DND-41 (cell line): ENCODE measurements at places on chromosomes 1 and 21.

DNA sequence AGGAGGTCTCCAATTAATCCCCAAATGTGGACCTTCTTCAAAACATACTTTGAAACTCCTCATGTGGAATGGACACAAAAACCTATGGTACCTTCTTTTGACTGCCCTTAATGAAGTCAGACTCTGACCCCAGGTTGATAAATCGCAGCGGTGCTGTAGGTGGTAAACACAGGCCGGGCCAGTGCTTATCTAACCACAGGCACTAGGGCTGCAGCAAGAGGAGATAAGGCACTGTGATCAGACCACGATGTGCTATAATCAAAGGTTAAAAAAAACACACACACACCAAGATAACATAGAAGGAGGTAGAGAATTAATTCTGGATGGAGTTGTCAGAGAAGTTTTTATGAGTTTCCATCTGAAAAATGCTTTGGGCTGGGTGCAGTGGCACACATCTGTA, 52.3 kb upstream of the SIPA1L2 start:
- H3K27ac ChIP-seq = no peak overlapping the region
- H3K27me3 ChIP-seq = no peaks in the 10 kb centered on the region
- no peak for DNase-seq
- no peak overlapping the region for H3K4me3 ChIP-seq
- H3K4me1 ChIP-seq = no peaks in the 10 kb centered on the region

DNA sequence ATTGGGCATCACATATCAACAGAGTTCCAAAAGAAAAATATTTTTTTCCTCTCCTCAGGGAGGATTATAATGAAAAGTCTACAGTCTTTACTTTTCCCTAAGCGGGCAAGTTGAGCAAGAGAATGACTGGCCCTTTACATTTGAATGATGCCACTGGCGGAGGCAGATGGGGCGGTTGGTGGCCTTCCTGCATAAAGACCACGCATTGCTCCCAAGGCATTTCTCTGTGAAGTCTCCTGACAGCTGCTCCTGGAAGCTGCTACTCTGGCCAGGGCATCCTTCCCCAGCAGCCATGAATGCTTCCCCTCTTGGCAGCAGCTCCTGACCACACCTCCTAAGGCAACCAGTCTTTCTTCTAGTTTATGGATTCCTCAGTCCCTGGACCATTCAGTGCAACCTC, 161.1 kb upstream of the RRP15 start:
- H3K4me3 ChIP-seq = no peak overlapping the region
- no peaks in the 10 kb centered on the region for H3K4me1 ChIP-seq

- H3K36me3 ChIP-seq = no peaks in the 10 kb centered on the region
- H3K27ac ChIP-seq = no peak overlapping the region
- DNase-seq = no peak
- H3K27me3 ChIP-seq = no peaks in the 10 kb centered on the region
Measured at GRCh38 chr1:84365225-84366221, 32.8 kb upstream of the DNASE2B start.

GRCh38 chr21:46550116-46550941, 54.6 kb downstream of the S100B start:
- peaks cover 84% of the 10 kb centered on the region for H3K36me3 ChIP-seq
- no peak overlapping the region for H3K4me3 ChIP-seq
- no peaks in the 10 kb centered on the region for H3K27me3 ChIP-seq
- DNase-seq = no peak
- no peak overlapping the region for H3K27ac ChIP-seq
- H3K4me1 ChIP-seq = no peaks in the 10 kb centered on the region

DNA sequence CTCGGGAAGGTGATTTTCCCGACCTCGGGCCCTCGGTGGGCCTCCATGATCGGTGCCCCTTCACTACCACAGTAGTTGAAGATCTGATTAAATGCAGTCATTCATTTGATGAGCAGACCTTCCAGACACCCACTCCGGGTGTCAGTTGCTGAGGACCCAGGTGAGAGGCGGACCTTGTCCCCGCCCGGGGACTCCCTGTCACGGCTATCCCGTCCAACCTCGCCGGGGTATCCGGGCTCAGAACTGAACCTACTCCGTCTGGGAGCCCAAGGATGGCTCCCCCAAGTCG, 22.6 kb downstream of the RNU1-3 start:
- peak overlapping the region; percentile 72 for H3K27ac ChIP-seq
- H3K4me1 ChIP-seq = peaks cover 33% of the 10 kb centered on the region
- H3K4me3 ChIP-seq = peak overlapping the region; percentile 69
- H3K27me3 ChIP-seq = no peaks in the 10 kb centered on the region
- peaks cover 12% of the 10 kb centered on the region for H3K36me3 ChIP-seq

- no peaks in the 10 kb centered on the region for H3K4me1 ChIP-seq
- no peak within 1 kb of the TSS for H3K27ac ChIP-seq
- H3K27me3 ChIP-seq = peaks cover 10% of the 10 kb centered on the region
- no peak for DNase-seq
Measured at GRCh38 chr1:162632217-162632666, at the start of gene DDR2. TSS of gene DDR2 (plus strand) at chr1:162632464. CDS start at chr1:162719064, 86,600 bp downstream.

GRCh38 chr21:31141389-31142000, 103.2 kb upstream of the KRTAP19-8 start:
- no peak overlapping the region for H3K4me3 ChIP-seq
- H3K4me1 ChIP-seq = no peaks in the 10 kb centered on the region
- no peak overlapping the region for H3K27ac ChIP-seq
- DNase-seq = no peak
- H3K27me3 ChIP-seq = no peaks in the 10 kb centered on the region

DNA sequence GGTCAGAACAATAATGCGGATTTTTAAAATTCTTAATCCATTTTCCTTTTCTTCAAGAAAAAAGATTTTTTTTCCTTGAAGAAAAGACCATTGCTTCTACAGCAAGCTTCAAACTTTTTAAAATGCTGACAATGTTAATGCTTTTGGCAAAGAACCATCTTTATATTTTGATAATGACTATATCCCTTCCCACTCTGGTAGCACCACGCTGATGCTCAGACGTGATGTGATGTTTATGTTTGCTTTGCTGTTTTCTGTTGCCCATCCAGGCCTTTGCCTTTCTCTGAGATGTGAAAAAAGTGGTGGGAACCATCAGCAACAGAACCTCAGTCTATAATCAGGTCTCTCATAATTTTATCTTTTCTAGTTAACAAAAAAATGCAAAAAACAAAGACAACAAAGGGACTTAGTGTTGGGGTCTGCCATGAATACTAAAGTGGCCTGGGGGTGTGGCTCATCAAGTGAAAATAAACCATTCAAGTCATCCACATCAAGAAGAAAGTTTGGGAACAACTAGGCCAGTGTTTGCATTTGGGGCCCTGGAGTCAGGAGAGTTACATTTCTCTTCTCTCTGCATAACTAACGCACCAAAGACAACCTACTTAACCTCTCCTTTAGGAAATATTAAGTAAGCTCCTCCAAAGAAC, 244.6 kb upstream of the DMRTA2 start:
- H3K27ac ChIP-seq = no peak overlapping the region
- peaks cover 2% of the 10 kb centered on the region; the same call in 1 of the 2 replicates for H3K36me3 ChIP-seq
- no peaks in the 10 kb centered on the region for H3K4me1 ChIP-seq
- no peaks in the 10 kb centered on the region for H3K27me3 ChIP-seq
- H3K4me3 ChIP-seq = no peak overlapping the region

GRCh38 chr1:206120406-206120805, 3.2 kb upstream of the AVPR1B start:
- H3K27ac ChIP-seq = no peak overlapping the region
- no peak for DNase-seq
- H3K4me3 ChIP-seq = no peak overlapping the region
- H3K27me3 ChIP-seq = peaks cover 19% of the 10 kb centered on the region

- H3K36me3 ChIP-seq = no peaks in the 10 kb centered on the region
- H3K4me1 ChIP-seq = peaks cover 31% of the 10 kb centered on the region
- H3K27me3 ChIP-seq = no peaks in the 10 kb centered on the region
- no peak overlapping the region for H3K4me3 ChIP-seq
- no peak for DNase-seq
Measured at GRCh38 chr1:180854001-180854400, 58.7 kb upstream of the KIAA1614 start.

DNA sequence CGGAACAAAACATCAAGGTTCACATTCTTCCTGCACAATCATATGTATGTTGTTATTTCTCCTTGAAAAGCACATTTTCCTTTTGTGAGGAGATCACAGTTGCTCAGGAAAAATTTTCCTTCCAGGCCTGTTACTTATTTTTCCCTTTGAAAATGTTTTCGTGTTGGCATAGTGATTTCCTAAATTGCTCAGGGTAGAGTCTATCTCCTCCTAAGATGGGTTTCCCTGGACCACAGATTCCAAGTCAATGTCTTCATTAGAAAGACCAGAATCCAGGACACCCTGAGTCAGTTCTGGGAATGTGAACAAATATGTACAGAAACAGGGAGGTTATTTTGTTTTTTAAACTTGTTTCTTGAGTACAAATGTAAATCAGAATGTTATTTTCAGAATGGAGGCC, 94.3 kb upstream of the C1orf105 start:
- H3K4me1 ChIP-seq = no peaks in the 10 kb centered on the region
- H3K36me3 ChIP-seq = no peaks in the 10 kb centered on the region
- no peak overlapping the region for H3K4me3 ChIP-seq
- H3K27ac ChIP-seq = no peak overlapping the region
- peaks cover 5% of the 10 kb centered on the region for H3K27me3 ChIP-seq
- DNase-seq = no peak

DNA sequence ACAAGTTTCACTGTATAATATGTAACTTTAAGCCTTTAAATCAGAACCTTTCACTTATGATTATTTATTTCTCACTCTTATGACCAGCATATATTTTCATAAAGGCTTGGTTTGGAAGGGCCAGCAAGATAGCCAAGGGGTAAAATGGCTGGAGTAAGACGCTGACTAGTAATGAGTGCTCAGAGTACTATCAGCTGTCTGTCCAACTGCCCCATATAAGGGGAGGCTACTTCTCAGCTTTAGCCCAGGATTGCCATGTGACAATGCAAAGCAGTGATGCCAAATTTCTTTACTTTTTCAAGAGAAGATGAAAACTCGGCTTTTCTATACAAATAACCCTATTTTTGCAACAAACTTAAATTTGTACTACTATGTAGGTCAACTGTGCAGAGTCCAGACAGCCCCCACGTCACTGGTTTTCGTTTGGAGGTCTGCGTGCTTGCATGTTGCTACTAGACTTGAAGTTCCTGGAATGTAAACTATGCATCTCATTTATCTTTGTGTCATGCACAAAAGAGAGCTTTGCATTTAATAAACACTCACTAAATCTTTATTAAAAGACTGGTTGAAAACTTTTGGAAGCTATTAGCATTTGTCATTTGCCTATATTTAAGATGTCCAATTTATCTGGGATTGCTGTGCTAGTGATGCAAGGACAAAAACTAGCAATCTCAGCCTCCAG, 110.4 kb downstream of the TNFSF18 start:
- H3K4me3 ChIP-seq = no peak overlapping the region
- no peak for DNase-seq
- H3K27me3 ChIP-seq = no peaks in the 10 kb centered on the region
- no peaks in the 10 kb centered on the region for H3K4me1 ChIP-seq

- no peaks in the 10 kb centered on the region for H3K27me3 ChIP-seq
- peaks cover 32% of the 10 kb centered on the region for H3K4me1 ChIP-seq
- H3K27ac ChIP-seq = peak overlapping the region; percentile 89
- no peak overlapping the region for H3K4me3 ChIP-seq
Measured at GRCh38 chr1:89221341-89221740, 22.6 kb upstream of the GBP4 start.

DNA sequence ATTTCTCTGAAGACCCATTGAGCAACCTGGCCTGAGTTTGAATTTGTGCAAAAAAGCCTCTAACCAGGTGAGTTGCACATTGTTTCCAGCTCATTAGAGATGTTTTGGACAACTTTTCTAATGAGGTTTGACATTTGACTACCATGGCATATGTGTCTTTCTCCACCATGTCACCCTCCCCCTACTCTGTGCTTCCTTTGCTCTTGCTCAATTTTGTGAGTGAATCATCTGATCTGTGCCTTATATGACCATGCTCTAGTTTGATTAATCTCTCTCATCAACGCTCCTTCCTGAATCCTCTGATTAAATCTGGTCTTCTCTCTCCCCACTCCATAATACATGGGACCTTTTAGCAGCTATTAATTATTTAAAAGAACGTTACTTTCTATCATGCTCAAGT, 144.8 kb upstream of the SAMSN1 start:
- no peak overlapping the region for H3K4me3 ChIP-seq
- H3K36me3 ChIP-seq = no peaks in the 10 kb centered on the region
- no peak for DNase-seq
- H3K27me3 ChIP-seq = no peaks in the 10 kb centered on the region
- H3K27ac ChIP-seq = no peak overlapping the region

- no peak for DNase-seq
- no peak overlapping the region for H3K27ac ChIP-seq
- no peaks in the 10 kb centered on the region for H3K27me3 ChIP-seq
- no peak overlapping the region for H3K4me3 ChIP-seq
- no peaks in the 10 kb centered on the region for H3K36me3 ChIP-seq
Measured at GRCh38 chr21:43279578-43279894, 110.7 kb downstream of the CRYAA start.

GRCh38 chr1:79353224-79353623, 346.7 kb upstream of the ADGRL4 start:
- no peak overlapping the region for H3K4me3 ChIP-seq
- no peaks in the 10 kb centered on the region for H3K27me3 ChIP-seq
- H3K36me3 ChIP-seq = no peaks in the 10 kb centered on the region
- H3K27ac ChIP-seq = no peak overlapping the region
- H3K4me1 ChIP-seq = no peaks in the 10 kb centered on the region
- DNase-seq = no peak

GRCh38 chr1:156839426-156840109, 19.3 kb downstream of the INSRR start:
- H3K27me3 ChIP-seq = peaks cover 16% of the 10 kb centered on the region
- DNase-seq = no peak
- no peak overlapping the region for H3K4me3 ChIP-seq
- no peak overlapping the region for H3K27ac ChIP-seq
- H3K36me3 ChIP-seq = no peaks in the 10 kb centered on the region
